ENCODE measurements at places on chromosomes 6 and 20. TPM values are rescaled to one million over a fixed set of nuclear protein-coding genes. Genes with fewer than 3 reads are reported as not detected.

The TRIM15 gene
- not detected for total RNA-seq

The BMP2 gene
- total RNA-seq = 14.5 TPM

DNA sequence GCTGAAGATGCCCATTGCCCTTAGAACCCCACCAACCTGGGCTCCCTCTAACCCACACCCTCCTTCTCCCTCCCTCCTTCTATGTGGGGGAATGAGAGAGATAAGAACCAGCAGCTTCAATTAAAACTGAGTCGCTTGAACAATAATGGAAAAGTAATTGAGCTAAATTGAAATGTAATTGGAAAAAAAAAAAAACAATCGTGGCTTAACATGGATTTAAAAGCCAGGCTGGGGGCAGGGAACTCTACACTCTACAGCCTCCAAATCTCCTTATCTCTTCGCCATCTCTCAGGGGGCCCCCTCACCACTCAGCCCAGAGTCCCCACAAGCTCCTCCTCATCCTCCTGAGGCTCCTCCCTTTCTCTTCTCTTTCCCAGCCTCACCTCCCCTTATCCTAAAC lies 83.2 kb downstream of the MDGA1 start:
- no peak for DNase-seq

GRCh38 chr6:36285797-36286196 lies 15.9 kb downstream of the PNPLA1 start:
- no peak for DNase-seq

GRCh38 chr6:19869464-19869863 lies 32.3 kb downstream of the ID4 start:
- DNase-seq = no peak

All from lung microvascular endothelial cell (primary cell).